ENCODE measurements at places on chromosomes 13 and 19. TPM values are rescaled to one million over a fixed set of nuclear protein-coding genes. Genes with fewer than 3 reads are reported as not detected.

Gene NKPD1
- total RNA-seq = 0.20 TPM

Gene CYP2F1
- total RNA-seq = not detected

Gene MTUS2
- total RNA-seq = not detected

Gene ZNF729
- total RNA-seq = not detected

Gene OR7E24
- not detected for total RNA-seq

Gene LILRB1
- not detected for total RNA-seq

Gene TGFB1
- total RNA-seq = 17.4 TPM

Gene SLC5A5
- total RNA-seq = not detected

Gene MBD3L5
- not detected for total RNA-seq

Gene ZNF878
- total RNA-seq = 0.40 TPM

Gene ZNF575
- 0.22 TPM for total RNA-seq

Gene CPAMD8
- total RNA-seq = 5.2 TPM

Gene LAIR2
- not detected for total RNA-seq

Gene ERICH4
- not detected for total RNA-seq

Gene C1QTNF9B
- not detected for total RNA-seq

Gene CBLC
- not detected for total RNA-seq

Gene CIC
- 9.3 TPM for total RNA-seq

Gene ZNF540
- 0.60 TPM for total RNA-seq

Gene CGB2
- not detected for total RNA-seq

Gene SERPINE3
- not detected for total RNA-seq

Gene CYP4F2
- total RNA-seq = not detected
